ENCODE measurements at places on chromosomes 3 and 15.

DNA sequence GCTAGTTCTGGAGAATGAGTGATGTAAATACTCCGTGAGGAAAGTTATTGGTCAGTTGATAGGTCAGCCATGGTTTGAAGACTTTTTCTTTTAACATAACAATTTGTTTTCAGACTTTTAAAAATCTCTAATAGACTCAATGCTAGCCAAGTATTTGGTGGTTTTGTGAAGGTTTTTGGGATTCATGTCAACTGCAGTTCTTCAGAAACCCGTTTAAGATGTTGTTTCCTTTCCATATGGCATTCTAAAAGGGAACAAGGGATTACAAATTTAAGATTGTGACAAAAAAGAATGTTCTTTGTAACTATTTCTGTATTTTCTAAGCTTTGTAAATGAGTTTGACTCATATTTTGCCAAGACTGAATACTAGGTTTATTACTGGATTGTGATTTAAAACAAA is 281.7 kb upstream of the COL8A1 start:
- no peak for DNase-seq

DNA sequence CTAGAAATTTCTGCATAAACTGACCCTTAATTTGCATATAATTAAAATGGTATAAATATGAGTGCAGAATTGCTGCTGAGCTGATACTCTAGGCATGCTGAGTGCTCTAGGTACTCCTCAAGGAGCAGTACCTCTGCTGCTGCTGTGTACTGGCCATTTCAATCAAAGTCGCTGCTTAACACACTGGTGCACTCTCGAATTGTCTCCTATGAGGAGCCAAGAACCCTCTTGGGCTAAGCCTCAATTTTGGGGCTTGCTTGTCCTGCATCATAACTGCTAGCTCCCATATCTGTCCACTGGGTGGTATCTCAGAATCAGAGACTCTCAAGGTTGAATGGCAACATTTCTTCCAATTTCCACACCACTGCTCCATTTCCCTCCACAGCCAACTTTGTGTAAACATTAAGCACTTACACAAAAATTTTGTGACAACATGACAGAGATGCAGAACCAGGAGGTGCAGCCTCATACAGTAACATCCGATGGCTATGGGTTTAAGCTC is 82.5 kb downstream of the XXYLT1 start:
- no peak for DNase-seq

- DNase-seq = no peak
Measured at GRCh38 chr15:62777671-62778070, 264.9 kb upstream of the TPM1 start.

- DNase-seq = no peak
Measured at GRCh38 chr15:38042707-38043445, 108.4 kb downstream of the TMCO5A start.

GRCh38 chr3:45123581-45124269 is 22.5 kb downstream of the CDCP1 start:
- DNase-seq = no peak
